Fibroblast of skin of right biceps (primary cell): ENCODE measurements at places on chromosomes 11 and 22.

DNA sequence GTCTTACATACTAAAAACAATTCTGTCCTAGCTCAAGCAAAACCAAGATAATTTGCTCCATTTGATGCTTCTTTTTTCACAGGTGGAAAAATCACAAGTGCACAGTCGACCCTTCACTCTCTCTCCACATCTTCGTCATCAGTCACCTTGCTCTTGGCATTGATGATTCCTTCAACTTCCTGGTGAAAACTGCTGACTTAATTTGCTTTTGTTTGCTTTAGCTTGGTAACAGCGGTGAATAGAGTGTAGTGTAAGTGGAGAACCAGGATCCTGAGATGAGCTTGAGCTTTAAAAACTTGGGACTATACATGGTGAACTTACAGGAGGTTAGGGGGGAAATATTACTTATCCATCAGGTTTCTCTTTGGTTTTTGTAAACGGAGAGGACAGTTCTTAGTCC, 331.1 kb upstream of the ARHGAP42 start:
- no peak for DNase-seq

GRCh38 chr11:70488171-70488703, 89.9 kb downstream of the CTTN start:
- DNase-seq, result no peak

DNA sequence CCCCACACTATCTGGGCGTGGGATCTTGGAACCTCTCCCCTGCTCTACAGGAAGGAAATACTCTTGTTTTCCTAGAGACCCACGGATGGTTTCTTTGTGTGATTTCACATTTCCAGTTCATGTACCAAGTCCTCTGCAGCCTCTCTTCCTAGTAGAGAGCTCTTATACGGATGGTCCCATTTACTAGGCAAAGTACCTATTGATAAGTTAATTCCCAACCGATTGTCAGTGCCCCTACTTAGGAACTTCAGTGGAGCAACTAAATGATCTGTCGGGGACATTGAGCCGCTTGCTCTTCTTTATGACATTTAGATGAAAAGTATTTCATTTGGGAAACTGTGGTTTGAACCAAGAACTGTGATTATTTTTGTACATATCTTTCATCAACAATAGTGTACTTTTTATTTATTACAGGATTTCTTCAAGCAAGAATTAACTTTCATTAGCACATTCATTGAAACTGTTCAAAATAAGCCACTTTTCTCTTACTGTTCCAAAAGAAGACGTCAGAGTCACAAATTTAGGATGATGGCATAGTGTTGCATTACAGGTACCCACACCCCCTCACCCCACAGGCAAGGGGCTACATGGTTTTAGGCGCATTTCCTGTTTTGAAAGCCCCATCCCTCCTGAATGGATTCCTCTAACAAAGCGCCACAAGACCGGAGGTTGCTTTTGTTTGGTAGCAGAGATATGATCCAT, 34.2 kb downstream of the ELMOD1 start:
- no peak for DNase-seq

- DNase-seq, result no peak
Observed at GRCh38 chr11:2574553-2575535, 125.0 kb downstream of the KCNQ1OT1 start.

DNA sequence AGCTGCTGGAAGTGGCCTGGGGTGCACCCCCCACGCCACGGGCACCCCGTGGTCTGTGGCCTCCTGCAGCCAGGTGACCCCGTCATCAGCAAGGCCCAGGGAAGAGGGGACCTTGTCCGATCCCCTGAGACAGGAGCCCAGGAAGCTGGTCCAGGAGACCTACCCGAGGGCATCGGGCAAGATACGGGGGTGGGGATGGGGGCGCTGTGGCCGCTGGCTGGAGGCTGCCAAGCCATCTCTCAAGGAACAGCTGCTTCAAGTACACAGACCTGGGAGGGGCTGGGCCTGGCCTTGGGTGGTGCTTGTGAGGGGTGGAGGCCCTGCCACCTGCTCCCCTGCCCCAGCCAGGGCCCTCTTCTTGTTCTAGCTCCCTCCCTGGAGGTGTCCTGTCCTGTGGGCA, 1272.1 kb downstream of the BRD1 start:
- no peak for DNase-seq

DNA sequence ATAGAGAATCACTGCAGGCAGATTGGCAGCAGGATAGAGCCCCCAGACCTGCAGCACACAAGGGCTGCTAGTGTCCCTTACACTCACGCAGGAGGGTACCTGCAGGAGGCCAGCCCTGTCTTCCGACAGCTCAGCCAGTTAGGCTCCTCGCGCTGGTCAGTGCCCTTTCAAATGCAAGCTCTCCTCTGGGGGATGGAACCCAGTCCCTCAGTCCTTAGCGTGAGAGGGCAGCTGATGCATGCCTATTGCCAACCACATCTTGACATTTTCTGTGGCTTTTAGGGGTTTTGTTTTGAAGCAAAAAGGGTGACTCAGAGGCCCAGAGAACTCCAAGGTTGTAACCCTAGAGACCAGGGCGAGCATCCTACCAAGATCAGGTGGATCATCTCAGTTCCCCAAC, 40.0 kb downstream of the WNT11 start:
- no peak for DNase-seq

DNA sequence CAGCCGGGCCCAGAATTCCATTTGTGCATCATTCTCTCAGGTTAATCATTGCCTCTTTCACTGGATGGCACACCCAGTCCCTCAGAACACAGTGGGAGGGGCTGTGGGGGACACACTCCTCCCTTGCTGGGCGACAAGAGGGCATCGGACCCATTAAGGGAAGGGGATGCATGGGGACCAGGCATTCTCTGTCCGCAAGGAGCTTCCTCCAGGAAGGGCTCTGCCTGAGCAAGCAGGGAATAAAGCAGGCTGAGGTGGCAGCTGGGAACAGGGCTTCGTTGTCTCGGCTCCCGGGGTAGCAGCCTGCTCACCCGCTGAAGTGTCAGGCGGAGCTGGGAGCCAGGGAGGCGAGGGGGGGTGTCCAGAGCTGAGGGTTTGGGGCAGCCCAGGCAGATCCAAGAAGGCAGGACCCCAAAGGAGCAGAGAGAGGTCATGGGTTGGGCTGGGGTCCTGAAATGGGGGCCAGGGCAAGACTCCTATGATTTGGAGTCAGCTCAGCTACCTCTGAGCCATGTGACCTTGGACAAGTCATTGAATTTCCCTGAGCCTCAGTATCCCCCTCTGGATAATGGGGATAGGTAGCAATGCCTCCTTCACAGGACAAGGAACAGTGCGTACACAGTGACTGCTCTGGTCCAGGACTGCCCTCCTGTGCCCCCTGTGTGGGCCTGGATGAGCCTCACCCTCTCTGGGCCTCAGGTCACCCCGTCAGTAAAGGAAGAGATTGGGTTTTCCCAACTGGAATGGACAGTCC, 1.4 kb downstream of the GAL3ST1 start:
- DNase-seq, result no peak
